CD4-positive, alpha-beta memory T cell (primary cell): ENCODE measurements at places on chromosomes 4 and X. TPM values are rescaled to one million over a fixed set of nuclear protein-coding genes. Genes with fewer than 3 reads are reported as not detected.

The BEX1 gene
- total RNA-seq, result not detected

The CD40LG gene
- 68.4 TPM for total RNA-seq

GRCh38 chr4:20443015-20443805 is 191.5 kb downstream of the SLIT2 start:
- H3K36me3 ChIP-seq, result no peaks in the 10 kb centered on the region
- DNase-seq, result no peak
- no peak overlapping the region for H3K4me3 ChIP-seq

- no peak for DNase-seq
- no peak overlapping the region for H3K27ac ChIP-seq
- H3K27me3 ChIP-seq, result no peaks in the 10 kb centered on the region
- no peaks in the 10 kb centered on the region for H3K36me3 ChIP-seq
- no peak overlapping the region for H3K4me3 ChIP-seq
Measured at GRCh38 chrX:71941145-71941544, 30.5 kb downstream of the NHSL2 start.

GRCh38 chr4:100926039-100926717 is 408.4 kb upstream of the EMCN start:
- no peak for DNase-seq
- H3K36me3 ChIP-seq, result no peaks in the 10 kb centered on the region
- no peaks in the 10 kb centered on the region for H3K4me1 ChIP-seq
- H3K4me3 ChIP-seq, result no peak overlapping the region
- H3K27ac ChIP-seq, result no peak overlapping the region
- H3K27me3 ChIP-seq, result no peaks in the 10 kb centered on the region

DNA sequence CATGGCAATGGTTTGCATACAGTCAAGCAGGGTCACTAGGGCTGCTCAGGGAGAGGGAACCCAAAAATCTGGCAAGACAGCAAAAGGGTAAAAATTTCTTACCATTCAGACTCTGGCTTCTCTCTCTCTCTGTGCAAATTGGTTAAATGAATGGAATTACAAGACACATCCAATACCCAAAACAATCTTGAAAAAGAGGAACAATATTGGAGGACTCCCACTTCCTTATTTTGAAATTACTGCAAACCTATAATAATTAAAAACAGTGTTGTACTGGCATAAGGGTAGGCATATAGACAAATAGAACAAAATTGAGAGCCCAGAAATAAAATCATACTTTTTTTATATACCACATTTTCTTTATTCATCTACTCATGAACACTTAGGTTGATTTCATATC is 24.1 kb downstream of the ETDA start:
- DNase-seq, result no peak
- no peaks in the 10 kb centered on the region for H3K36me3 ChIP-seq
- no peak overlapping the region for H3K27ac ChIP-seq
- H3K27me3 ChIP-seq, result no peaks in the 10 kb centered on the region
- no peaks in the 10 kb centered on the region for H3K4me1 ChIP-seq
